GM18507 (cell line): ENCODE measurements at places on chromosomes 3 and 15.

- DNase-seq, result no peak
Observed at GRCh38 chr3:101791778-101792177, 12.8 kb downstream of the NXPE3 start.

DNA sequence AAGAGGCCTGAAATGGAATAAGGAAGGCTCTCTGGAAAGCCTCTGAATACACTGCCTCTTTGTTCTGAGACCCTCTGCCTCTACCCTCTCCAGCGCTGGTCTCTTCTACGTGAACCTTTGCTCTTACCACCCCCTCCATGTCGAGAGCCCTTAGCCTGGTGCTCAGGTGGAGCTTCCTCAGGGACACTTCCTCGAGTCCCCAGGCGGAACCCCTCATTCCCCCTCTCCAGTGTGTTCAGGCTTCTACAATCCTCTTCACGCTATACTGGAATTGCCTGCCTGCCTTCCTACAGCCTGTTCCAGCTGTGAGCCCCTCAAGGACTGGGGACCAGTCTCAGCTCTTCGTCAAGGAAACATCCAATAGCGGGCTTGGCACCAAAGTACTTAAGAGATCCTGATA, 7.4 kb downstream of the STIMATE start:
- no peak for DNase-seq

- no peak for DNase-seq
Observed at GRCh38 chr15:65641768-65642475, 20.2 kb downstream of the SLC24A1 start.

- no peak for DNase-seq
Observed at GRCh38 chr3:72614394-72615074, 233.7 kb downstream of the SHQ1 start.

DNA sequence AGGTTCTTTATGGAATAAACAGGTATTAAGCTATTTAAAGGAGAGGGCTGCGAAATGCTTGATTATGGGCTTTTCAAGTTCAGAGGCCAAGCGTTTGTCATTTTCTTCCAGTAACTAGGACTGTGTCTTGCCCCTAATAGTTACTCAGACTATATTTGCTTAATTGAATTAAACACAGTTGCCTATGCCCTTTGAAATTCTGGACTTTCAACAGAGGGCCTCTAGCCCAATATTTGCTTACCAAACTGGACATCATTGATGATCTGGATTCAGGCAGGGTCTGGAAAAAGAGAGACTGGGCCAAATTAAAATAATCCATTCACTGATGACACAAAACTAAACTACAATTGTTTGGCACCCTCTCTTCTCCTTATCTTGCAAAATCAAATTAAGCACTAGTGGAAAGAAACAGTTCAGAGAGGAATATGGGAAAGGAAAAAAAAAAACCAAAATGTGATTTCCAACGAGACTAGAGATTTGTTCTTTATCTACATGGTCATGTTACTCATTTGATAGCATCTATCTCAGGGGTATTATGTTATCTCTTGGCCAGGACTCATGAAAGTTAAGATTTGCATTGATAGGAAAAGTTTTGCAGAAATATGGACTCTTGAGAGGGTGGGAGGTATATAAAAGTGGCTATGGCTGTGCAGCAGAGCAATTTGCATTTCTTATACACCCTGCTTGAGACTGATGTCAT, 75.1 kb upstream of the TSEN2 start:
- no peak for DNase-seq
